ENCODE measurements at places on chromosomes 6 and 20.
A peak's percentile ranks its signal among the peaks of the same experiment; 100 is the strongest.

GRCh38 chr20:11431621-11432020 lies 486.1 kb upstream of the BTBD3 start:
- no peak for DNase-seq

DNA sequence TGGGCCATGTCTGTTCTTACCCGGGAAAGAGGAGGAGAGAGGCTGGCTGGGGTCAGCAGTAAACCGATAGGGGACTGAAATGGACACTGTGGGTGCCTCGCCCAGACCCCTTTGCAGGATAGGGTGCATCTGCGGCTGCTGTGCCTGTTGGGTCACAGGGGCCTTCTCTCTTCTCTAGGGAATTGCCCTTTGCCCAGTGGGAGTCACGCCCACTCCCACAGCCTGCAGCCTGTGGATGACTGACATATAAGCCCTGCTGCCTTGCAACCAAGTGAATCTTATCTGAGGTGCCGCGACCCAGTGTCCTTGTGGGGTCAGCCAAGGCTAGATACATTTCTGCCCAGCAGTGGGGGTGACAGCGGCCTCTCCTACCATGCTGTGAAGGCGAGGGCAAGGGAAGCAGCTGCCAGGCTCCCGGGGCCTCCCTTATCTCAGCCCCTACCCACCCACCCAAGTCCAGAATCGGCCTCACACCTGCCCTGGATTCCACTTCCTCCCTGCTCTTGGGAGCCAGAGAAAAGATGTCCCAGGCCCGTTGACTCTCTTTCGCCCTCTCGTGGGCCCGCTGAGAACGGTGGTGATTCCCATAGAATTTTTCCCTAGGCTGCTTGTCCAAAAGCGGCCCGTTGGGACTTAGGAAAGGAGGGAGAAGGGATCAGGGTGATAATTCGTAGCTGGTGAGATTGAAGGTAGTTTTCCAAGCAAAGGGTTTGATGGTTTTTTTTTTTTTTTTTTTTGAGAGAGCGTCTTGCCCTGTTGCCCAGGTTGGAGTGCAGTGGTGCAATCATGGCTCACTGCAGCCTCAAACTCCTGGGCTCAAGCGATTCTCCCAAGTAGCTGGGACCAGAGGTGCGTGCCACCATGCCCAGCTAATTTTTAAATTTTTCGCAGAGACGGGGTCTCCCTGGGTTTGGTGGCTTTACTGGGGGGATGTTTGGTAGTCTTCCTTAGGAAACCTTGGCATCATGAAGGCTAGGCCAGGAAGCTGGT lies 76.4 kb upstream of the RNF24 start:
- DNase-seq: no peak

DNA sequence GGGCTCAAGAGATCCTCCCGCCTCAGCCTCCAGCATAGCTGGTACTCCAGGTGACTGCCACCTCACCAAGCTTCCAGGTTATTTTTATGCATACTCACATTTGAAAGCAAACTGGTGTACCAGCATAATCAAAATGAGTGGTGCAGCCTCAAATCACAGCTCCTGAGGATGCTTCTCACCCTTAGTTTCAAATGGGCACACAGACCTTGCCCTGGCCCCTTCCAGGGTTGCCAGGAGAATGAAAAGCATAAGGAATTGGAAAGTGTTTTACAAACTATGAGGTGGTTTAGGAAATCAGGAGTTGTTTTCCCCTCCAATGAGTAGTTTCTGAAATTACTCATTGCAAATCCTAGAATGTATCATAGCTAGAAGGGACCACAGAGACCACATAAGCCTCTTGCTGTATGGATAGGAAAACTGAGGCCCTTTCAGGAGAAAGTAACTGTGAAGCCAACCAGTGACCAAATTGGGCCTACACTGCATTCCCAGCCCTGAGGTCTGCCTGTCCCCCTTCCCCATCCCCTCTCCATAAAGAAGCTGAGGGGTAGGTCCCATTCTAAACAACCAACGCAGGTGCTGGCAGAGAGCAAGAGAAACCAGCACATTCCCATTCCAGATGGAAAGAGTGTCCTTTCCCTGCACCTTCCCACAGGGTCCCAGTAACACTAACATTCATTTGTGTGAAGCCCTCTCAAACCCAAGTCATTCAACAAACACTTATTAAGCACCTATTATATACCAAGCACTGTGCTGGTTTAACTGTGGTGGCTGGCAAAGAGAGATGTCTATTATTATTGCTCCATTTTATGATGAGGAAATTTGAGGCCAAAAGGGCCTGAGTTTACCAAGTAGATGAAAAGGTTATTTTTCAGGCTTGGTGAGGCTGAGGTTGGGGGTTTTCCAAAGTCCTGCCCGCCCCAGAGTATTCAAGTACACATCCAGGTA lies 2.1 kb upstream of the E2F1 start:
- no peak for DNase-seq

- no peak for DNase-seq
These were observed 5.0 kb downstream of the CEP162 start for GRCh38 chr6:84222426-84222825.

DNA sequence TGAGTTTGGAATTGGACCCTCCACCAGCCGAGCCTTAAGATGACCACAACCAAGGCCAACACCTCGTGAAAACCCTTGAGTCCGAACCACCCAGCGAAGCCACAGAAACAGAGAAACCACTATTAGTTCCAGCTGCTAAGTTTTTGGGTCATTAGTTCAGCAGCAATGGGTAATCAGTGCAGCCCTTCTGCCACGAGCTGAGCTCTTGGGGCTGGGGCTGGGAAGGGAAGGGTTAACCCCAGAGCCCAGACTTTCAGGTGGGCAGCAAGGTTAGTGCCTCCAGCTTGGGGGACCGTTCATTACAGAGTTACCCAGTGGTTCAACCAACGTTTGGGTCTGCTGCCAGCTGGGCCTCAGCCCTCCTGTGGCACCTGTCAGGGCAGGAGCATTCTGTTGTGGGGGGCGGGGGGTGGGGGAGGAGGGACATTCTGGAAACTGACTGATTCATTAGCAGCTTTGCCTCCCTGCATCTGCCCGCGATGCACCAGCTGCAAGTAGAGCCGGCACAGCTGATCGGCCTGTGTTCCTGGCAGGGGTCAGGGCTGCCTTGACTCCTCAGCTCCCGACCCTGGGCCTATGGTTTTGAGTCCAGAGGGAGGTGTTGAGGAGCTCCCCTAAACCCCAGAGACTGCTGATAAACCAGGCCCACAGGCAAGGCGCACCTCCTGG lies 52.7 kb downstream of the TGM2 start:
- no peak for DNase-seq

DNA sequence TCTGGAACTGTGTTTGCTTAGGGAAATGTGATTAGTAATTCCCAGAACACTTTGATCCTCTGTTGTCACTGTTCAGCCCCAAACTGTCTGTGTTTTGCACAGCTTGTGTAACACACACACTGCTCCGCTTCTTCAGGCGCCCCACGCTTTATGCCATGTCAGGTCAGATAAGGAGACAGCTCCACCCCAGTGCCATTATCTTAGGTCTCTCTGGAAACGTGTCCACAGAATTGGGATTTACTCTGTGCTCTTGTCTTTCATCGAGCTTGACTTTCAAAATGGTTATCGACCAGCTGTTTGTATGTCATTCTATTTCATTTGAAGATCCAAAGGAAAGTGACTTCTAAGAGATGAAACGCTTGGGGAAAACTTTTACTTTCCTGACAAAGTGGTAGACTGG lies 106.4 kb upstream of the SSTR4 start:
- no peak for DNase-seq

DNA sequence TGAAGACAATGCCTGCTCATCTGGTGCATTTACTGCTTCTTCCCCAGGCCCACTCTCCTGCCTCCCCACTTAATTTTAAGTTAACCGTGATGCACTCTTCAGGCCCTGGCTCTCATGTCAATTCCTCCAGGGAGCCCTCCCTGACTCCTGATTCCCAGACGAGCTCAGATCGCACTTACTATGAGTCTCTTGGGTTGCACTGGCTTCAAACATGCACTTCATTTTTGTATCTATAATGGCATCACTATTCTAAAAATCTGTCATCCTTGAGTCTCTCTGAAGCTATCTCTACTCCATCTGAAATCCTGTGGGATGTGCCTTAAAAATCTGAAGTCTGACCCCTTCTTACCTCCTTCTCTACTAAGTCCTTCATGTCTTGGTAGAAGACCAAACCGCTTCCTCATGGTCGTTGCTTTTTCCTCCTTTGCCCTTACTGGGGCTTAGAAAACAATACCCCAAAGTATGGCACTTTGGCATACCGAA lies 24.7 kb downstream of the COX4I2 start:
- DNase-seq: no peak

DNA sequence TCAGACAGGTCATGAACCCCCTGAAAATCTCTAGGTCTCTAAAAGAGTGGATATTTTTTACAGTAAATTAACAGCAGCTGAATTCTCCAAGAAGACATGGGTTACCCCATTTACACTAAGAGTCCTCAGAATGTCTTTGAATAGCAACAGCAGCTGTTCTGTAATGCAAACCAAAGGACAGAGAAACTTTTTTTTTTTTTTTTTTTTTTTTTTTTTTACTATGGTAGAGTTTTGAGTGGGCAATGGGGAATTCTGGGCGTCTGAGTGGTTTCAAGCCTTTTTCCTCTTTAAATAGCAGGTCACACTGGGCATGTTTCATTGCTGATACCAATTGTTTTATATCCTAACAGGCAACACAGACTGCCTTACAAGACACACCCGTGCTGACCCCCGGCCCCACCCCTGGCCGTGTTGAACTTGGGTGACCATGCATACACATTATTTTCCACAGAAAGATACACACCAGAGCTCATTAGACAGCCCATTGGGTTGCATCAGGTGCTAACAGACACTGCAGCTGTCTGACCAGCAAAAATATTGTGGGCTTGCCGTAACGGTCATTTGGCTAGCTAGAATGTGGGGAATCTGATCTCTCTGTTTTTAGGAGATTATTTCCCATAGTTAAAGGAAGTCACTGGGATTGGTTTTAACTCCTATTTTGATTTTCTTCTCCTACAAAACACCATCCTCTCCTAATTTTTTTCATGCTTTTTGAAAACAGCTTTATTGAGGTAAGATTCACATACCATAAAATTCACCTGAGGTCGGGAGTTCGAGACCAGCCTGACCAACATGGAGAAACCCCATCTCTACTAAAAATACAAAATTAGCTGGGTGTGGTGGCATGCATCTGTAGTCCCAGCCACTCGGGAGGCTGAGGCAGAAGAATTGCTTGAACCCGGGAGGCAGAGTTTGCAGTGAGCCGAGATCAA lies 26.7 kb upstream of the IRF4 start:
- no peak for DNase-seq

DNA sequence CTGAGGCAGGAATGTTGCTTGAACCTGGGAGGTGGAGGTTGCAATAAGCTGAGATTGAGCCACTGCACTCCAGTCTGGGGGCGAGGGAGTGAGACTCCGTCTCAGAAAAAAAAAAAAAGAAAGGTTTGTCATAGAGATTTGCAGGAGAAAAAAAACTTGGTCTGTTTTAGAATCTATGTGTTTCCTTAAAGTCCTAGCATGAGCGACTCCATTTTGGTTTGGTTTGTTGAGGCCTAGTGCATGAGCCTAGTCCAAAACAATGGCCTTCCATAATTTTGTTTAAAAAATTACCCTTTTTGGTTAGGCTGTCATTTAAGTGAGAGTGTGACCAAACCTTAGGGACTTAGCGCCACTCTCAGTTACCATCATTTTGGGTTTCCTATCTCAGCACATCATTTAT lies 8.2 kb upstream of the GNMT start:
- no peak for DNase-seq

DNA sequence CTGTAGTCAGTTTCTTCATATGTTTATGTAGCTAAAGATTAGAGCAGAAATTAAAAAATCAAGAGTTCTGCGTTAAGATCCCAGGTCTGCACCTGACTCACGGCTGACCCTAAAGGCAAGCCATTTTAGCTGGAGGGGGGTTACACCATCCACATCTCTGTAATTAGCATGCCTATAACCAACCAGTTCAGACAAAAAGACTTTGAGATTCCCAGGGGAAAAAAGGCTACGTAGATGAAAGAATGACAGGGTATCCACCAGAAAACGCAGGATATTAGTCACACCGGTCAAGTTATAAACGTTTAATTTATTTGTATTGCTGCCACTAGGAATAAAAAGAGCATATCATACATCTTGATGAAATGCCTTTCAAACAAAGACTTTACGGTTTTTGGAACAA lies 299.1 kb downstream of the FOXC1 start:
- no peak for DNase-seq

DNA sequence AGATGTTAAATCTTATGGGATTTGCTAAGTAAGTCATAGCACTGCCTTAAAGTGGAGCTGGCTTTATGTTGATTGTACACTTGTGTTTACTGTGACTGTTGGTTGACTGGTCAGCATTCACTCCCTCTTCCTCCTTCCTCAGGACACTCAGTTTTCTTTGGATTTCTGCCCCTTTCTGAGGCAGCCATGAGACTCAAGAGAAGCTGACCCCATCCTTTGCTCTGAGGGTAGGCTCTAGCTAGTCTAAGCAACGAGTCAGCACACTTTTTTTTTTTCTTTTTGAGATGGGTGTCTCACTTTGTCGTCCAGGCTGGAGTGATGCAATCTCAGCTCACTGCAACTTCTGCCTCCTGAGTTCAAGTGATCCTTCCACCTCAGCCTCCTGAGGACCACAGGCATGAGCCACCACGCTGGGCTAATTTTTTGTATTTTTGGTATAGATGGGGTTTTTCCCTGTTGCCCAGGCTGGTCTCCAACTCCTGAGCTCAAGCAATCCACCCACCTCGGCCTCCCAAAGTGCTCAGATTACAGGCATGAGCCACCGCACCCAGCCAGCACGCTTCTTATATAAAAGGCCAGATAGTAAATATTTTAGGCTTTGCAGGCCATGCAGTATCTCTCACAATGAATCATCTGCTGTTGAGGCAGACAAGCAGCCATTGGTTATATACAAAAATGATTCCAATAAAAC lies 191.4 kb downstream of the NFATC2 start:
- DNase-seq: no peak

DNA sequence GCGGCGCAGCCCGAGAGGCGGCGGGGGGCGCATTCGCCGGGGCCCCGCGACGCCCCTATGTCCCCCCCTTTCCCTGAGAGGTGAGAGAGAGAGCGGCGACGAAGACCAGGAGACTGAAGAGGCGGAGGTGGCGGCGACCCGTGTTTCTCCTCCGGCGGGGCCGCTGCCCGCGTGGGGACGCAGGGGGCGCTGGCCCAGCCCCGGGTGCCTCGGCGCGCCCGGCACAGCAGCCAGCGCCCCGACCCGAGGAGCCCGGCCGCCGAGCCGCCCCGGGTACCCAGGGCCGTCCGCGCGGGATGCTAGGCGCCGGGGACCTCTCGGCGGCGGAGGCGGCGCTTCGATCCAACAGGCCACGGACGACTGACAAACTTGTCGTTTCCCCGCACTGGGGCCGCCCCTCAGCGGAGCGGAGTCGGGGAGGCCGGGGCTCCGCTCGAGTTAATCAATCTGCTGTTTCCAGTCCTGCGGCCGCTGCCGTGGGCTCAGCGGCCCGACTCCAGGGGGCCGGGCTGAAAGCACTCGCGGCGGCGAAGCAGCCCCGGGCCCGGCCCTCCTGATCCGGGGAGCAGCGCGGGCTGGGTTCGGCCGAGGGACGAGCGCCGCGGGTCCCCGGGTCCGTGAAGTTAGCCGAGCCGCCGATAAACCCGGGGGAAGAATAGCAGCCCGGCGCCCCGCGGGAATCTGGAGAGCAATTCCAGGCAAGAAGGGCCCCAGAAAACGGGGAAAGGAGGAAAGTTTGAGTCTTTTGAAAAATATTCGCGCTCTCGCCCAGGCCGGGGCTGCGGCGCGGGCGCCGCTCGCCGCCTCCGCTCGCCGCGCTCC lies 631 bp downstream of the MDGA1 start:
- DNase-seq: peak; percentile 13

GRCh38 chr20:10758446-10758845 lies 84.6 kb upstream of the JAG1 start:
- no peak for DNase-seq

- no peak for DNase-seq
These were observed 96.7 kb downstream of the KLHL32 start for GRCh38 chr6:97021194-97021593.

All from stimulated activated CD8-positive, alpha-beta memory T cell treated with anti-CD3 and anti-CD28 coated beads, Interleukin-2, amount 100 ng/mL, for 48 hours (primary cell).